Myocyte (in vitro differentiated cells): ENCODE measurements at places on chromosomes 12 and 14. TPM values are rescaled to one million over a fixed set of nuclear protein-coding genes. Genes with fewer than 3 reads are reported as not detected.

Gene RIMBP2
- not detected in 2 replicates for total RNA-seq

Gene RERG
- total RNA-seq, result 2.5 and 2.8 TPM in 2 replicates

Gene OR6C2
- not detected in 2 replicates for total RNA-seq

Gene PZP
- total RNA-seq, result not detected in 2 replicates

Gene FGF23
- not detected in 2 replicates for total RNA-seq

Gene KRT81
- total RNA-seq, result 0.08 TPM in 1 of 2 replicates, not detected in the other

Gene RDH16
- 0.10 and 0.13 TPM in 2 replicates for total RNA-seq

Gene KRT86
- 5.2 and 20.9 TPM in 2 replicates for total RNA-seq

Gene SYT1
- 29.6 and 44.6 TPM in 2 replicates for total RNA-seq

Gene SERPINA1
- not detected in 2 replicates for total RNA-seq

Gene MAP3K9
- 0.42 and 0.53 TPM in 2 replicates for total RNA-seq

Gene ADCK1
- 5.5 and 12.3 TPM in 2 replicates for total RNA-seq

Gene LBHD2
- 0.94 and 2.7 TPM in 2 replicates for total RNA-seq

Gene HOXC4
- total RNA-seq, result 2.3 and 2.6 TPM in 2 replicates

Gene MUCL1
- total RNA-seq, result not detected in 2 replicates

Gene AQP6
- total RNA-seq, result 0.05 TPM in 1 of 2 replicates, not detected in the other

Gene TMEM179
- total RNA-seq, result not detected in 2 replicates

Gene COCH
- 0.27 and 0.31 TPM in 2 replicates for total RNA-seq

Gene ABHD12B
- not detected in 2 replicates for total RNA-seq

Gene TAS2R9
- total RNA-seq, result not detected in 2 replicates

Gene KRT3
- total RNA-seq, result not detected in 2 replicates

Gene DPF3
- 4.7 and 5.5 TPM in 2 replicates for total RNA-seq

Gene MAP1LC3B2
- 0.48 TPM in 1 of 2 replicates, not detected in the other for total RNA-seq

Gene CDKL1
- total RNA-seq, result 1.3 and 2.6 TPM in 2 replicates

Gene TRPV4
- 0.08 and 0.31 TPM in 2 replicates for total RNA-seq

Gene DCN
- total RNA-seq, result 356 and 491 TPM in 2 replicates

Gene TAS2R30
- total RNA-seq, result 1.1 and 1.5 TPM in 2 replicates

Gene TEX52
- not detected in 2 replicates for total RNA-seq

Gene AKAP5
- 0.05 and 0.08 TPM in 2 replicates for total RNA-seq

Gene ANO2
- 2.2 and 7.8 TPM in 2 replicates for total RNA-seq

Gene ING4
- total RNA-seq, result 41.0 and 53.8 TPM in 2 replicates

Gene KRT4
- total RNA-seq, result not detected in 2 replicates

Gene ENDOU
- not detected in 2 replicates for total RNA-seq

Gene CYP27B1
- total RNA-seq, result 1.2 TPM in 1 of 2 replicates, not detected in the other

Gene CAND1
- total RNA-seq, result 86.0 and 124 TPM in 2 replicates

Gene PRKD1
- total RNA-seq, result 11.3 and 16.0 TPM in 2 replicates

Gene KLHDC1
- total RNA-seq, result 4.9 and 6.1 TPM in 2 replicates

Gene SLC6A13
- total RNA-seq, result 0.51 and 0.94 TPM in 2 replicates

Gene PTPRO
- 0.70 and 0.73 TPM in 2 replicates for total RNA-seq

Gene STAT2
- 196 and 202 TPM in 2 replicates for total RNA-seq

Gene BEGAIN
- total RNA-seq, result not detected in 2 replicates

Gene PIANP
- not detected in 2 replicates for total RNA-seq
